Esophagus squamous epithelium (tissue), 5 donors: ENCODE measurements at places on chromosomes 3 and 15. TPM values are rescaled to one million over a fixed set of nuclear protein-coding genes. Genes with fewer than 3 reads are reported as not detected.

- H3K36me3 ChIP-seq: no peaks in the 10 kb centered on the region
- H3K4me3 ChIP-seq: no peak overlapping the region
- no peak overlapping the region for H3K27ac ChIP-seq
- H3K4me1 ChIP-seq: no peaks in the 10 kb centered on the region
These were observed 240.5 kb upstream of the CFAP20DC start for GRCh38 chr3:59290358-59290757.

- no peaks in the 10 kb centered on the region for H3K36me3 ChIP-seq
- no peak for DNase-seq
- H3K4me3 ChIP-seq: no peak overlapping the region
- no peaks in the 10 kb centered on the region for H3K4me1 ChIP-seq
- H3K27me3 ChIP-seq: no peaks in the 10 kb centered on the region
- peak overlapping the region; percentile 51 for H3K27ac ChIP-seq
These were observed 21.0 kb upstream of the HACD2 start for GRCh38 chr3:123605789-123606234.

GRCh38 chr15:93007994-93008393, 81.0 kb downstream of the RGMA start:
- no peaks in the 10 kb centered on the region for H3K27me3 ChIP-seq
- H3K4me3 ChIP-seq: no peak overlapping the region
- peaks cover 69% of the 10 kb centered on the region for H3K36me3 ChIP-seq
- no peak for DNase-seq
- no peak overlapping the region for H3K27ac ChIP-seq

GRCh38 chr3:119175872-119176756, 2.7 kb downstream of the UPK1B start:
- H3K4me3 ChIP-seq: no peak overlapping the region
- H3K27ac ChIP-seq: peak overlapping the region; percentile 66
- H3K4me1 ChIP-seq: no peaks in the 10 kb centered on the region
- no peaks in the 10 kb centered on the region for H3K36me3 ChIP-seq

- H3K4me3 ChIP-seq: no peak overlapping the region
- H3K4me1 ChIP-seq: peaks cover 7% of the 10 kb centered on the region
These were observed 75.0 kb downstream of the FEM1B start for GRCh38 chr15:68352401-68353062.

Gene TRH
- not detected for total RNA-seq

Gene SNTN
- total RNA-seq: not detected

Gene IQCF5
- not detected for total RNA-seq

Gene ZMYND10
- total RNA-seq: not detected
